ENCODE measurements at places on chromosomes 5 and 9.

GRCh38 chr9:8632493-8632892, 832.9 kb upstream of the DMAC1 start:
- DNase-seq, result no peak

GRCh38 chr5:34053133-34053532, 10.1 kb upstream of the C1QTNF3 start:
- DNase-seq, result no peak

DNA sequence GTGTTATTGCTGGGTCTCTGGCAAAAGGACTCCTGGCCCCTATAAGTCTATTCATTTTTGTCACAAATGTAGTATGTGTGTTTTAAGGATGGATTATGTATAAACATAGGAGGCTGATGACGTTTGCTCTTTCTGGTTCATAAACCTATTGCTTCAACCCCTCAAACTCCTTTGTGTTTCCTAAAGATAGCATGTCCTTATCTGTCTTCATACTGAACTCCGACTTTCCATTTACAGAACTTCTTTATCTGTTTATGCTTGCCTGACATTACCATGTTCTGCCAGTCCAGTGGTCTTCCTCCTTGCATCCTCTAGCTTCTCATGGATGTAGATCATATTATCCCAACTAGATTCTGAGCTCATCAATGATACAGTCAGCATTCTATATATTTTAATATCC, 46.1 kb downstream of the ARHGEF28 start:
- no peak for DNase-seq

- peak; percentile 1 for DNase-seq
Measured at GRCh38 chr5:142143878-142144277, 35.3 kb downstream of the NDFIP1 start.

- no peak for DNase-seq
Measured at GRCh38 chr5:170971-171800, 20.1 kb upstream of the LRRC14B start.

- peak; percentile 56 for DNase-seq
Measured at GRCh38 chr5:1246711-1247431, 21.7 kb downstream of the SLC6A18 start.

GRCh38 chr9:136757751-136758140, 297 bp downstream of the LCN8 start:
- no peak for DNase-seq

All from NCI-H1092 (cell line).